Stimulated activated CD8-positive, alpha-beta memory T cell treated with anti-CD3 and anti-CD28 coated beads, Interleukin-15, amount 100 ng/mL, for 48 hours (primary cell): ENCODE measurements at places on chromosomes 16 and 17.
A peak's percentile ranks its signal among the peaks of the same experiment; 100 is the strongest.

GRCh38 chr17:44006598-44007345 lies 2.4 kb downstream of the NAGS start:
- peak; percentile 96 for DNase-seq

DNA sequence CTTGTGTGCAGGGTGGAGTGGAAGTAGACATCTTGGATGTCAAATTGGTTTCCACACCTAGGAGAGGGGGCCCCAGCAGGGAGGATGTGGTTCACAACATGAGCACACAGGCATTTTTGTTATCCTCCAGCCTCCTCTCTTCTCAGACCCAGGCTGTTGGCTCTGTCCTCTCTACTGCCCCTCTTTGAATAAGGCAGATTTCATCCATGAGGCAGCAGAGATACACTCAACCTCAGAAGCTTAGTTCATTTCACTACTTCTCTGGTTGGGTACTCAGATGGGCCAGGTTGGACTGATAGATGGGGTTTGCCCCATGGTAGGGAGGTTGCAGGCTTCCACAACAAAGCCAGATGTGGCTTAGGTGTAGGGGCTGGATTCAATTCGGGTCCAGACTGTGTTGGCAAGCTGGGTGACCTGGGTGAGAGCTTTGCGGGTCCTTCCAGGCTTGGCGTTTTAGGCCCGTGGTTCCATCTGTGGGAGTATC lies 22.2 kb upstream of the NFATC3 start:
- DNase-seq = no peak

GRCh38 chr17:12739500-12739899 lies 49.8 kb upstream of the ARHGAP44 start:
- DNase-seq = no peak

GRCh38 chr17:30095507-30096244 lies 20.9 kb upstream of the NSRP1 start:
- DNase-seq = no peak

GRCh38 chr16:10608687-10609401 lies 28.4 kb upstream of the EMP2 start:
- DNase-seq = no peak

- DNase-seq = no peak
Observed at GRCh38 chr17:4800462-4801196, 1.5 kb downstream of the C17orf114 start.

DNA sequence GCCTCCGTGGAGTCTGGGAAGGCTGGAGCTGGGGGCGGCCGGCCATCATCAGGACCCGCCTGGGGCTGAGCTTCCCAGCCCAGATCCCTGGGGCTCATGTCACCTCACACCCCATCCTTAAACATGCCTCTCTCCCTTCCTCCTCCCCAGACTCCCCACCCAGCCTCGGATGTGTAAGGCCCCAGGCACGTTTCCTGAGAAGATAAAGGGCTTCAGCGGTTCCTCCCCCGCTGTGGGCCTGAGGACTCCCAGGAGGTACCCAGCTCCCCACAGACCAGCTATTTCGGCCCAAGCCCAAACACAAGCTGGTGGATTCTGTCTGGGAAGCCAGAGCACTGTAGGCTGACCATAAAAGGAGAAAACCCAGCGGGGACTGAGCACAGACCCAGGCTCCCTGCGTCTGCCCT lies 49.2 kb downstream of the MYH11 start:
- DNase-seq = no peak

- DNase-seq = no peak
Observed at GRCh38 chr16:12188061-12188934, 211.8 kb downstream of the SNX29 start.

GRCh38 chr17:79452706-79453105 lies 158.1 kb downstream of the RBFOX3 start:
- no peak for DNase-seq

DNA sequence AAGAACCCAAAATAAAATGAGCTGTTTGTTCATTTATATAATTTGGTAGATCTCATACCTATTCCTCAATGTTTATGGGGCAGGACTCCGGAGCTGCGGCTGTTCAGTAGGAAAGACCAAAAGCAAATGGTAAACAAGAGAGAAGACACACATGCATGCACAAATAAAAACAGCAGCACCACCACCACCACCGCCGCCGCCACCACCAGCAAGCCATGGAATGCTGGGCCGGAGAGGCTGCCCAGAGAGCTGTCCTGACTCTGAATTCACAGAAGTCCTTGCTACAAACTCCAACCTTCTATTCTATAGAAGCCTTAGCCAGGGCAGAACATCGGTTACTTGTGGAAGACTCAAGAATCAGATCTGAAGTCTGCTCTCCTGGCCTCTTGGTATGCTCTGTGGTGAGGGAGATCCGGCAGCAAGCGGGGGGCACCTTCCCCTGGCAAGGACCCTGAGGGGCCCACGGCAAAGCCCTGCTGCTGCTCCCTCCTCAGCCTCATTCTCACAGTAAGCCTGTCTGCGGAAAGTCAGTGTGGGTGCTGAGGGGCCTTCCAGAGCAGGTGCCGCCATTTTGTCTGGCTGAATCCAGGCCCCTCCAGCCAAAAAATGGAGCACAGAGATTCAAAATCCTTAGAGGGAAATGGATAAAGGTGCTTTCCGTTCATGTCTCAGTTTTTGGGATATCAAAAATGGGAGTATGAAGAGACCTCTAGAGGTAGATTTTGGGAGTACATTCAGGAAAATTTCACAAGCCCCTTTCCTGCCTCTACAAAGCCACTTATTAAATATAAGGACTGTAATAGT lies 6.4 kb upstream of the FOXJ1 start:
- no peak for DNase-seq

DNA sequence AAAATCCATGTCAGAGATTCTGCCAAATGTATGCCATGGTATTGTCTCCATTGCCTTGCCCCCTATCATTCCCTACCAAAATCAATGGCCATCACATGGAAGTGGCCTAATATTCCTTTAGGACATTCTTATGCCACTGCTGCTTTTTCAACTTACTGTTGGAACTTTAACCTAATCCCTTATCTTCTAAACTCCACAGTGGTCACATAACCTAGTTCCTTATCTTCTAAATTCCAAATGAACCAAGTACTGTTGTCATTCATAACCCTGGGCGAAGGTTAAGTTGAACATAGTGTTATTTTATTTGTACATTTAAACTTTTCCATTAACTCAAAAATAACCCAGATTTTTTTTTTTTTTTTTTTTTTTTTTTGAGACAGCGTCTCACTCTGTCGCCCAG lies 3.6 kb downstream of the HSF5 start:
- DNase-seq = no peak

- DNase-seq = no peak
Observed at GRCh38 chr16:53704445-53704813, 473 bp downstream of the FTO start.

DNA sequence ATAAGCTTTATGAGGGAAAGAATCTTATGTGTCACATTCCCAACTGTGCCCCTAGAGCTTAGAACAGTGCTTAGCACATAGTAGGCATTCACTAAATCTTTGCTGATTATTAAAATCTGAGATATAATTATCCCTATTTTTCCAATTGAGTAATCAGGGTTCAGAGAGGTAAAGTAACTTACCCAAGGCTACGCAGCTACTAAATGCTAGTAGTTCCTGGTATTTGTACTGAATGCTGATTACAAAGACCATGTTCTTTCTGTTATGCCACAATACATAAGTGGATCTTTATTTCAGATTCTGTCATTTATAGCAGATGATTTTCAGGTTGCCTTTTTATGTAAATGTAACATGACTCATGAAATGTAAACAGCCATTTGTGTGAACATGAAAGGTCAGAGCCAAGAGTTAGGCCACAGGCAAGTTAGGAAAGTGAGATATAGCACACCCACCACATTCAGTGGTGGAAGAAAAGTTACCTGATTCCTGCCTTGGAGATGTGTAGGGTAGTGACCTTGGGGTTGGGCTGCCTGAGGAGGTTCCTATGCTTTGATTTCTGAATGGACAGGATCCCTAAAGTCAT lies 77.2 kb downstream of the FTO start:
- DNase-seq = no peak

- DNase-seq = no peak
Observed at GRCh38 chr16:57564571-57565270, 22.3 kb downstream of the ADGRG5 start.

GRCh38 chr17:38533866-38534497 lies 71.8 kb downstream of the SRCIN1 start:
- DNase-seq = no peak

GRCh38 chr16:67240506-67240905 lies 6.8 kb downstream of the FHOD1 start:
- no peak for DNase-seq

DNA sequence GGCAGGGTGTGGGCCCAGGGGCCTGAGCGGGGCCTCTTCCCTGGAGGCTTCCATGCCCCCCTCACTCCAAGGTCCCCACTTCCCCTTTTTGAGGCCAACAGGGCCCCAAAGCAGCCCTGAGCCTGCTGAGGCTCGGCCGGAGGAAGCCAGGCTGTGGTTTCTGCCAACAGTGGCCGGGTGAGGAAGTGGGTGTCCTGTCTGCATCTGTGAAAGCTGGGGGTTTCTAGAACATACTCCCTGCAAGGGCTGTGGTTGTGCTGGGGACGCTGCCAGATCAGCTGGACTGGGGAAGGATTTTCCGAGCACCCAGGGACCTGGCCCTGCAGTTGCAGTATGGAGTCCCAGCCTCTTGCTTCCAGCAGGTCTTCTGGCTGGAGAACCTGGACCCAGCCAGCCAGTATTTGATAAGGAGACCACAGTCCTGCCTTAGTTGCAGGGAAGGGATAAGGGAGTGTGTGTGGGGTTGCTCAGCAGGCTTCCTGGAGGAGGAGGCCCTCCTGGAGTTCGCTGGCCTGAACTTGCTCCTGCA lies 15.7 kb downstream of the ADCY7 start:
- no peak for DNase-seq

DNA sequence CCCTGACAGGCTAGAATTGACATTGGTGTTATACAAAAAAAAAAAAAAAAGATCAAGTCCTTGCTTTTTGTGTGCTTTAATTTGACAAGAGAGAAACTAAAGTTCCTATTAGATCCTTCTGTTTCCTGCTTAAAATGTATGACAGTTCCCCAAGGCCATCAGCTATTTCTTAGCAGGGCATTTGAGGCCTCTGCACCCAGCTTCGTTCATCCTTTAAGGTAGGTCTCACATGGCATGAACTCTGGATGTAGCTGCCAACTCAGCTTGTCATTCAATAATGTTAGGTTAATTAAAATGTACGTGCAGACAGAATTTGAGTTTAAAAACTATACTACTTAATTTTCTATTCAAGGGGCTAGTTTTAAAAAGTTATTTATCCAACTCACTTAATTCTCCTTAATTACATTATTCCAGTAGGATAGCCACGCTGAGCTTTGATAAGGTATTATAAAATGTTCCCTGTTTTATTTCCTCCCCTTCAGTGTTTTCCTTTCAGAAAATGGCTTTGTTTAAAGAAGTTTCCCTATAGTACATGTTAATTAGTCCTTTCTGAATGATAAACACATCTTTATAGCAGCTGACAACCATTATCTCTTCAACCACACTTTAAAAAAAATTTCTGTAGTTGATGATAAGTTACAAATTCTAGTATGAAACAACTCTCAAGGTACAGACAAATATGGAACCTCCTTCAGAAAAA lies 1.2 kb upstream of the RFFL start:
- DNase-seq = no peak

- no peak for DNase-seq
Observed at GRCh38 chr17:40448639-40449261, 5.5 kb downstream of the IGFBP4 start.
